IMR-90 (cell line): ENCODE measurements at places on chromosomes 1 and 21.
A peak's percentile ranks its signal among the peaks of the same experiment; 100 is the strongest.

- DNase-seq: no peak
Observed at GRCh38 chr1:18261891-18262290, 154.3 kb downstream of the IGSF21 start.

- peak; percentile 59 for DNase-seq
Observed at GRCh38 chr1:33943978-33944377, 80.1 kb downstream of the HMGB4 start.

- DNase-seq: no peak
Observed at GRCh38 chr1:46903481-46903880, 37.8 kb downstream of the CYP4A11 start.

DNA sequence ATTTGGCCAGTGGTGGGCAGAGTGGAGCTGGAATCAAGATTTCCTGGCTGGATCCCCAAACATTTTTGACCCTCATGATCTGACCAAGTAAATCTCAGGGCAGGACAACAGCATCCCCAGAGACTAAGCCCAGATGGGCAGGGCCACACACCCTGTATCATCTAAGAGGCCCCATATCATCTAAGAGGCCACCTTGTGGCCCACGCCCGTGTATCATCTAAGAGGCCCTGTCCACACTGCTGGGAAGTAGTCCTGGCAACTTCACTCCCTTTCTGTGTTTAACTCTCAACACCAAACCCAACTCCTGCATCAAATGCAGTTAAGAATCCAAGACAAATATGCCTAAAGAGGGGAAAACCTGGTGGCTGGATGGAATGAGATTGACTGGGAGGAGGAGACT lies 81.6 kb upstream of the SSX2IP start:
- no peak for DNase-seq

DNA sequence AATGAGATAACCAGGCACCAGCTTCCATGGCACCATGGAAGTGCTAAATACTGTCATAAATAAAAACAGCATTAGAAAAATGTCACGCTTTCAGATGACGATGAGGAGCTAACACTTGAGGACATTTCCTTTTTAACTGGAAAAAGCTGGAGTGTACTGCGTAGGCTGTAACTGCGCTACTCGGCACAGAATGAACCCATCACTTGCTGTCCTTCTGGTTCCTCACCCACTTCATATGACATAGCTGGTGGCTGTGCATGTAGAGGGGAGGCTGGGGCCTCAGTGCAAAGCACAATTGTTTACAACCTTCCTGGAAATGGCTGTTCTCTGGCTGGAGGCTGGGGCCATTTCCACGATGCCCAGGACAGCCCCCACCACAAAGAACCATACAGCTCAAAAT lies 55.7 kb downstream of the NTPCR start:
- no peak for DNase-seq

- DNase-seq: no peak
Observed at GRCh38 chr1:176560681-176561080, 97.7 kb downstream of the PAPPA2 start.

- peak; percentile 38 for DNase-seq
Observed at GRCh38 chr1:201594575-201595245, 55.8 kb downstream of the NAV1 start.
